Caki2 (cell line): ENCODE measurements at places on chromosomes 3 and 15. TPM values are rescaled to one million over a fixed set of nuclear protein-coding genes. Genes with fewer than 3 reads are reported as not detected.

Gene DENND4A
- 4.5 and 5.9 TPM in 2 replicates for total RNA-seq

Gene RBPMS2
- total RNA-seq: not detected in 2 replicates

Gene TTC21A
- total RNA-seq: 0.54 and 0.96 TPM in 2 replicates

Gene XCR1
- total RNA-seq: not detected in 2 replicates

Gene OR5K2
- not detected in 2 replicates for total RNA-seq

Gene HMCES
- 44.9 and 48.1 TPM in 2 replicates for total RNA-seq

Gene CMTM8
- 1.1 and 3.2 TPM in 2 replicates for total RNA-seq

DNA sequence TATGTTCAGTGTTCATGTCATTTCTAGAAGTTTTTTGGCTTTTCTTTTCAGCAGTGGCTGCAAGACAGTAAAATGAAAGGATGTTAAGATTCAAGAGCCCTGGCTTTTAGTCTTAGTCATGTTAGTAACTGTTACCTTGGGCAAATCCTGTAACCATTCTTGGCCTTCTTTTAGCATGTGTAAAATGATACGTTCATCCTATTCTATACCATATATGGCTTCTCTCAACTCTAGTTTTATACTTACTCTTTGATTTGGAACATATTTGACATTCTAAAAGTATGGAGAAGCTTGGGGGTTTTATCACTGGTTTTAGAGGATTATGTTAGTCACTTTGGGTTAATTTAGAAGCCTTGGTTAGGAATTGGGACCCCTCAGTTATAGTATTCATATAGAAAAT is 20.1 kb downstream of the GTF2E1 start:
- no peak for DNase-seq

- DNase-seq: peak; percentile 89
These were observed 18.3 kb upstream of the ATP8B4 start for GRCh38 chr15:50137330-50137761.

DNA sequence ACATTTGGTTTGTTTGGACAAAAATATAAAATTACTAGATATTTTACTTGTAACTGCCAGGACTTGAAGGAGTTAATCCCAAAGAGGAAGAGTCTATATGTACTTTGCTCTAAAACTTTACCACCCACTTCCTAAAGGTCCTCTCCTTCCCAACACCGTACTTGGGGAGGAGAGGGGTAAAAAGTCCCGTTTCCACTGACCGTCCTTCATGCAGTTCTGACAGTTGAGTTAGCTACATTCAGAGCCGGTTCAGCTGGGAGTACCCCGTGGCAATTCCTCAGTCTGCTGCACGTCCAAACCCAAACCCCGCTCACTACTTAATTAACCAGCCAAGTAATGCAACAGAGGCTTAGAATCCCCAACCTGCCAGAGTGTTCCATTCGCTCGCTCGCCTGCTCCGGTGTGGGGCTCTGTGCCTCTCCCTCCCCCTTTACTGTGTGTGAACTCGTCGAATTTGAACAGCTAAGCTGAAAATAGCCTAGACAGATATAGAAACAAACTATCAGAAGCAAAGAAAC is 519.7 kb downstream of the FOXP1 start:
- no peak for DNase-seq

GRCh38 chr15:66222273-66223198 is 31.0 kb downstream of the MEGF11 start:
- no peak for DNase-seq

DNA sequence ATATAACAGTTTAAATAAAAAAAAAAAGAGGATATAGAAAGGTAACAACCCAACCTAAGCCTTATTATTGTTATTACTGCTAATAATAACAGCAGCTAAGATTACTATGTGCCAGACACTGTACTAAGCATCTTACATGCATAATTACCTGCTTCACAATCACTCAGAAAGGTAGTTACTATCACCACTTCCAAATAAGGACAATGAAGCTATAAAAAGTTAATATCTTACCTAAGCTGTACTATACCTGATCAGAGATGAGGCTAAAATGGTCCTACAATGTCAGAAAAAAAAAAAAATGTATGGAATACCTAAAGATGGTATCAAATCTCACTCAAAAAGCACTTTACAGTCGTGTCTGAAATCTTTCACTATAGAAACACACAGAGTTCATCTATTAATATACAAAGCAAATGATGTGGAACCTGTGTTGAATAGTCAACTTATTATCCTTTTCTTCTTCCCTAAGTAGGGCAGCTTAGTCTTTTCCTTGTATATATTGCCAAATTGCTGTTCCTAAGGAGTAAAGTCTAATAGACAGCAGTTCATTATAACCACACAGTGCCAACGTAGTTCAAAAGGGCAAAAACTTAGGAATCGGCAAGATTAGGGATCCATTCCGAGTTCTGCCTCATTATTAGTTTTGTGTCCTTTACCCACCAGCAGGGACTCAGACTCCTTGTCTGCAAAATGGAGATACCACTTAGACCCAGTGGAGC is 23.8 kb downstream of the GSK3B start:
- DNase-seq: no peak

GRCh38 chr3:150439657-150440056 is 31.6 kb downstream of the TSC22D2 start:
- peak; percentile 35 for DNase-seq

DNA sequence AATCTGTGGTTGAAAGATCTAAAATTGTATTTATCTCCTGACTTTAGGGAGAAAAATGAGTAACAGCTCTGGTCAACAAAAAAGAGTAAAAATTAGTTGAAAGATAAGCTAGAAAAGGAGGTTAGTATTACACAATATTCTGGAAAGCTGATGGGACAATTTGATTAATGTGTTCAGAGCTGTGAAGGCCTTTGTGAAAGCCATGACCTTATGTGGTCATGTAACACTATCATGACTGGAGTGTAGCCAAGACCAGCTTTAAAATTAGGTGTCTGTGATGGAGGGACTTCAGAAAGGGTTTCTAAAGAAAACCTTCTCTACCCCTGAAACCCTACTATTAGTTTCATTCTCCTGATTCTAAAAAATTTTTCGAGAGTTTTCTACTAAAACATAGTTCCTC is 127.2 kb downstream of the NFKBIZ start:
- peak; percentile 11 for DNase-seq

DNA sequence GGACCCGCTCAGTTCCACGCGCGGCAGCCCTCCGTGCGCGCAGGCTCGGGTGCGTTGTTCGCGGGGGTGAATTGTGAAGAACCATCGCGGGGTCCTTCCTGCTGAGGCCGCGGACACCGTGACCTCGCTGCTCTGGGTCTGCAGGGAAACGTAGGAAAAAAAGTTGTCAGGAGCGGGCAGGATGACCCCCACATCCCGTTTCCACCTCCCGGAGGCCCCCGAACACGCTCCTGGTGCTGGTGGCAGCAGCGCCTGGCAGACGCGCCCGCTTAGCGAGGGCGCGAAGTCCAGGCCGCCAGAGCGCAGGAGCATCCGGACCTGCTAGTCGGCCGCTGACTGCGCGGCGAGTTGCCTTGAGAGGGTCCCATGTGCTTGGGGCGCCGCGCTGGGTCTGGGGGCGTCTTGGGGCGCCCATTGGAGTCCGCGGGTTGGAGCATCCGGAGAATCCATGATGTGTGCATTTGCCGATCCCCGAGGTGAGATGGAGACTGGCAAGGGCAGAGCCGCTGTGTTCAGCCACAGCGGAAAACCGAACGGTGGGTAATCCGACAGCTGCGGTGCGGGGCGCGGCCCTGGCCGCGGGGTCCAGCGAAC is 520 bp downstream of the GREM1 start:
- DNase-seq: no peak

DNA sequence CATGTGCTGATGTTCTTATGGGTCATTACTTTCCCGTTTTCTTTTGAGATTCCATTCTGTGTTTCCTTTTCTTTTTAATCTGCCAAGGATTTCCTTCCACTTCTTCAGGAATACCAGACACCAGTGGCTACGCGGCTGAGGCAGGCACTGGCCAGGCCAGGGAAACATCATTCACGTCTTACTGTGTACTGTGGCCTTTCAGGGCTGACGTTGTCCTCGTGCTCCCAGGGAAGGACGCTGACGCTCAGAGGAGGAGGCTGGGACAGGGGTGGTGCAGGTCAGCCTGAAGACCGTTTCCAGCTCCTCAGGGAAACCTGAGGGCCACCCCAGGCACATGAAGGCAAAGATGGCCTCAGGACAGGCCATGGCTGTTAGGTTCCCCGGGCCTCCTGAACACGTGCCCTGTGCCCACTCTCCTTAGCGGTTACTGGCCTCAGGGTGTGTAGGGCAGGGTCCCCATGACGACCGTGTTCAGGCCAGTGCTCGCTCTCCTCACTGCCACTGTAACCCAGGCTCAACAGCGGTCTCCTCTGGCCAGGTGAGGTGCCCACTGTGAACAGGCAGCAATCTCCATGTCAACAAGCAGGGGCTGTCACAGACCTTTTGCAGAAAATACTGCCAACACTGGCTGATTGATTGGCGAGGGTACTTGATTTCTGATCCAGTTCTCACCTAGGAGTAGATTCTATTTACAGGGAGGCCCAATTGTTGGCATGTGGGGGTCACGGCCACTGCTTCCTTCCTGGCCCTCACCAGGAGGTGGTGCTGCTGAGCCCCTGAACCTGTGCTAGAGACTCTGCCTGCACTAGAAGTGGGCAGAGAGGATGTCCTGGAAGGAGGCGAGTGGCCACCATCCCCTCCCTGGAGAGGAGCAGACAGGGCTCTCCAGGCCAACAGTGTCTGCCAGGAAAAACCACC is 169.5 kb downstream of the ATP10A start:
- no peak for DNase-seq
